Cardiac atrium fibroblast (primary cell): ENCODE measurements at places on chromosomes 3 and 15. TPM values are rescaled to one million over a fixed set of nuclear protein-coding genes. Genes with fewer than 3 reads are reported as not detected.

TIMP4 gene
- 15.1 and 17.1 TPM in 2 replicates for total RNA-seq

TNIK gene
- total RNA-seq: 20.8 and 23.0 TPM in 2 replicates

CORO2B gene
- 15.9 and 17.3 TPM in 2 replicates for total RNA-seq

CERS3 gene
- not detected in 2 replicates for total RNA-seq

FAM81A gene
- 0.97 TPM in 1 of 2 replicates, not detected in the other for total RNA-seq

TERC gene
- total RNA-seq: 198 and 340 TPM in 2 replicates

SV2B gene
- total RNA-seq: 0.16 TPM in 1 of 2 replicates, not detected in the other

PLA2G4E gene
- total RNA-seq: not detected in 2 replicates

WDR93 gene
- total RNA-seq: not detected in 2 replicates

PIK3R4 gene
- 22.2 and 22.4 TPM in 2 replicates for total RNA-seq

CRABP1 gene
- not detected in 2 replicates for total RNA-seq

REC114 gene
- not detected in 2 replicates for total RNA-seq

TMEM108 gene
- total RNA-seq: 0.81 TPM in 1 of 2 replicates, not detected in the other

TRIM59 gene
- total RNA-seq: 6.7 and 8.7 TPM in 2 replicates

INSYN1 gene
- total RNA-seq: 2.9 and 7.4 TPM in 2 replicates

FAIM gene
- total RNA-seq: 6.0 and 16.6 TPM in 2 replicates

FGF12 gene
- 2.6 TPM in 1 of 2 replicates, not detected in the other for total RNA-seq

MYO1E gene
- total RNA-seq: 107 and 110 TPM in 2 replicates

BSN gene
- total RNA-seq: 0.16 and 0.36 TPM in 2 replicates

DGKG gene
- total RNA-seq: 0.16 and 0.72 TPM in 2 replicates

TMEM115 gene
- total RNA-seq: 67.6 and 73.3 TPM in 2 replicates

NRG4 gene
- total RNA-seq: not detected in 2 replicates

AHSG gene
- total RNA-seq: not detected in 2 replicates

FBXO40 gene
- not detected in 2 replicates for total RNA-seq

PLS1 gene
- 0.16 TPM in 1 of 2 replicates, not detected in the other for total RNA-seq
